ENCODE measurements at places on chromosomes 4 and X.

- no peak for DNase-seq
These were observed 5.8 kb downstream of the ANOS1 start for GRCh38 chrX:8726031-8726652.

DNA sequence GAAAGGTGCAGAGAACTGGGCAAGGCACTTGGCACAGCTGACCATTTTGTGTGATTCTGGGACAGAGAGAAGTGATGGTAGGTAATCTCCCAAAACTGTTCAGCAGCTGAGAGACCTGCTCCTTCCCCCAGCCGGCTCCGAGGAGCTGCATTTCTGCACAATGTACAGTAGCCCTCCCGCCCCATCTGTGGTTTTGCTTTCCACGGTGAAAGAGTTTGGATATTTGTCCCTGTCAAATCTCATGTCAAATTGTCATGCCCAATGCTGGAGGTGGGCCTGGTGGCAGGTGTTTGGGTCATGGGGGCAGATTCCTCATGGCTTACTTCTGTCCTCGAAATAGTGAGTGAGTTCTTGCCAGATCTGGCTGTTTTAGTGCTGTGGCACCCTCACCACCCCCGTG lies 90.5 kb upstream of the CD99 start:
- DNase-seq = no peak

DNA sequence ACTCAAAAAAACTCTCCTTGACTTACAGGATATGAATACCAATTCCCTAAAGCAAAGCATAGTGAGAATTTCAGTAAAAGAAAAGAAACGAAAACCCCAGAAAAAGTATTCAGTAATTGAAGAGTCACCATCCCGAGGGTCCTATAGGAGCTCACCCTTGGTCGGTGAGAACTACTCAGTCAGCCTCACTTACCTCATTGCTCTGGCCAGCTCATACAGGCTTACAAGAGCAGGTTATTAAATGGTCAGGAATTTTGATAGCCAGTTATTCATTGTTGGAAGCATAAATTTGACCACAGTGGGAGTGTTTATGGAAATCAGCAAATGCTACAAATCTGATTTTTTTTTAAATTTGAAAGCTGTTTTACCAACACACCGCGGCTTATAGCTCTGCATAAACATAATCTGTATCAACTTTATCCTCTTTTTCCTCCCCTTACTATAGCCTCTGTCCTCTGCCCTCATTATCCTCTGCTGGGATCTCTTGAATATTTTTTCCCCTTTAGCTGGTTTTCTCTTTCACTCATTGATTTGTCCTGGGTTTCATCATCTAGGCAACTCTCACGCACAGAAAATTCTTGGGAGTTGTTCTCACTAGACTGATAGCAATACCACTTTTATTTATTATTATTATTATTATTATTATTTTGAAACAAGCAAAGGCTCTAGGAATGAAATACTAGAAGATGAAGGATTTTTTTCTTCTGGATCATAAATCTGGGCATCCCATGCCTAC lies 11.0 kb upstream of the CXCL2 start:
- no peak for DNase-seq

GRCh38 chr4:156614536-156614935 lies 357.1 kb downstream of the PDGFC start:
- no peak for DNase-seq

- no peak for DNase-seq
These were observed 138.2 kb upstream of the PSAPL1 start for GRCh38 chr4:7572894-7573293.

DNA sequence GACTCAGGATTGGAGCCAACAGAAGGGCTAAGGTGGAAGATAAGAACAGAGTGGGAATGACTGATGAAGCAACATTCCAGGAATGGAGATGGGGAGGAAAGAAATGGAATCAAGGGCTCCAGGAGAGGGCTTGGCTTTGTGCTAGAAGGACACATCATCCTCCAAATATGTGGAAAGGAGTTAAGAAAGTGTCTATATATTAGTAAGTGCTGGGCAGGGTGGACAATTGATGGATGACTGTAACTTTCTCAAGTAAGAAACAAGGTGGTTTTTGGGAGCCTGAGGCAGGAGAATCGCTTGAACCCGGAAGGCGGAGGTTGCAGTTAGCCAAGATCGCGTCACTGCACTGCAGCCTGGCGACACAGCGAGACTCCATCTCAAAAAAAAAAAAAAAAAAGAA lies 71.6 kb upstream of the NFKB1 start:
- DNase-seq = no peak

DNA sequence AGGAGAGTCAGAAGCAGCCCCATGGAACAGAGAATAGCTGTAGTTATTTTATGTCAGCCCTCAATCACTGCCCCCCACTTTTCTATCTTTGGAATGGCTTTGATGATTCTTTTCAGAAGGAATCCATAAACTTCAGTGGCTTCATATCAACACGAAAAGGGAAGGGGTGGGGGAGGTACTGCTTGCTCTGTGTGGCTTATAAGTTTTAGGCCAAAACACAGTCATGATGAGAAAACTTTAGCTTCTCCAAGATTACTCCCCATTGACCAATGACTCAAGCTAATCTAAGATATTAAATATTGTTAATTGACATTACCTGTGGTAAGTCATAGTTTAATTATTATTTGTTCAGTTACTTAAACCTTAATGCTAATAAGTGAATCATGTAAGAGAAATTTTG lies 669.6 kb upstream of the FAM241A start:
- DNase-seq = no peak

DNA sequence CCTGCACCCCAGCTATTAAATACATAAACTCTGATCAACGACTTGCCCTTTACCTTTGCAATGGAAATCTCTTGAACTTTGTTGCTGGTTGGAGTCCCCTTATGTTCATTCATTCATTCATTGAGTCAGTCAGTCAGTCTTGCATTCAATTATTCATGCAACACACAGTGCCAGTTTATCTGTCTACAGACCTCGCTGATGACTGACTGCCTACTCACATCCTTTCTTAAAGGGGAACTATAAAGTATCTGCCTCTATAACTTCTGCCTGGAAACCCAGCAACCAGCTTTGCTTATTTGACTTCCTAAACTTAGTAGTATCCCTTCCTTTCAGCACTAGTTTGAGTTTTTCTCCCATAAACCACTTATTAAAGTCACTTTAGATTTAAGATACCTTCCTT lies 620.8 kb upstream of the ADGRL3 start:
- DNase-seq = no peak

DNA sequence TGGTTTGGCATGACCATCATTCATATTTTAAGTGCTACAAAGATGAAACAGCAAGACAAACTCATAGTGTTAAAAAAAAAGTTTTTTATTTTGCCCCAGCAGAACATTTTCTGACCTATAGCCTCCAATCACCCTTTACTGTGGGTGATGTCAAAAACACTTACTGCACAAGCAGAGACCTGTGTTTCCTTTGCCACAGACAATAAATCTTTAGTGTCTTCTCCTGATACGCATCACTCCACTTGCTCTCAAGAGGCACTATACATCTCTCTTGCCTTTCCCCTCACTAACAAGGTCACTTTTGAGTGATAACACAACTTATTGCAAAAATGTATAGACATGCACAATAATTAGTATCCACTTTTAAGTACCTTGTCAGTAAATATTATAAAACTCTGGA lies 125.6 kb downstream of the ANTXR2 start:
- DNase-seq = no peak

Measured in tongue (tissue), 3 donors.